ENCODE measurements at places on chromosomes 2 and 18.

- DNase-seq, result no peak
Measured at GRCh38 chr2:53994818-53995808, 24.3 kb upstream of the PSME4 start.

DNA sequence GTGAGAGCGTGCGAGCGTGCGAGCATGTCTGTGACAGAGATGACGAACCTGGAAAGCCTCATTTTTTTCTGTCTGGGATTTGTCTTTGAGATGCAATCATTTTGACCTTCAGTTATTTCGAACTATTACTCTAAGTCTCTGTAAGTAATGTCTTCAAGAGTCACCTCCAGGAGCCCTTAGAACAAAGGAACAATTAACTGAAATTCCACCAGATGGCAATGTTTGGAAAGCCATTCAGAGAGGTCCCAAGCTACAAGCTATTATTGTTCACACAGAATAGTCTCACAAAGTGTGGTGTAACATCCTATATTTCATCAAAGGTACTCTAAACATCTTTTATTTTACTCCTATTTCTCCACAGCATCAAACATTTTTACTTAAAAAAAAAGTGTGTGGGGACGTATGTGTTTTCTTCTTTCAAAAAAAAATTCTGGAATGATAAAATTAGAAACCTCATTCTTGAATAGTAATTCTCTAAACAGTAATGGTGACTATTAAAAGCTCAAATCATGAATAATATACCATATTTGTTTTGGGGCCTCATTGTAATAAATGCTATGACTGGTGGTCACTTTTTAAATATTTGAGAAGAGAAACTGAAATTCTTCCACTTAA lies 35.1 kb upstream of the MAPRE2 start:
- peak; percentile 65 for DNase-seq

DNA sequence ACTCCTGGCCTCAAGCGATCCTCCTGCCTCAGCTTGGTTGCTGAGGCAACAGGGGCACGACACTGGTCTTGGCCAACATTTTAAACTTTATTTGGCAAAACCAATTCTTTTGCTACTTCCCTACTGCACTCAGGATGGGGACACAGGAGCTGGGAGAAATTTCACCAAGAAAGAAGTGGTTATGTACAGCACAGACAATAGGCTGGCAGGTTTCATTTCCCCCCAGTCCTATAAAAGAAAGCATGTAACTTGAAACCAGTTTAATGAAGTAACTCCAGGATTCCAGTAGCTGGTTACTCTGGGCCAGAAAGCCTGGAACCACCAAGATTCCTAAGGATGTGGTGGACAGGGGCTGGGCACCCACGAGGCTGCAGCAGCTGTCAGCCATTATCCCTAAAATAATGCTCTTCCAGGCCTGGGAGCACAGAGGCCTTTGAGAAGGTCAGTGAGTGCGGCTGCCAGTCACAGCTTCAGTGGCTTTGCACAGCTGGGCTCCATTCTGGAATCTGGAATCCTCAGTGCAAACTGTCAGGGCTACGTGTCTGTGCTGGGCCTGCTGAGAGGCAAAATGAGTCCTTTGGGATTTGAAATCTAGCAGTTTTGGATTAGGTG lies 142.3 kb upstream of the ITGA6 start:
- DNase-seq, result peak; percentile 89

GRCh38 chr2:95345081-95345562 lies 48.0 kb downstream of the KCNIP3 start:
- DNase-seq, result peak; percentile 27

DNA sequence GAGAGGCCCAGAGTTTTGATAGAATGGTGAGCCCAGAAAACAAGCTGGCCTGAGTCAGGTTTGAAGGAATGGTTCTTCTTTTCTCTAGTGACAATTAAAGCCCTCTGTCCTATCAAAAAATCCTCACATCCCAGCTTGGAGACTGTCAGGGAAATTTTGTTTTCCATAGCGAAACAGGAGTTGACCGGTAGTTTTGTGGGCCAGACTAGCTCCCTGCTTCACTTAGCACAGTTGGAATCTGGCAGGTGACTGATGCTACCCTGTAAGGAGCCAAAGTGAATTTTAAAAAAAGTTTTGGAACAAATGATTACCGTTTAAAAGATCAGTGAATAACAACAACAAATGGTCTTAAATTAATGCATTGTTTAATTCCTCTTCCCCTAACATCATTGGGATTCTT lies 6.7 kb downstream of the NAB1 start:
- DNase-seq, result no peak
